ENCODE measurements at places on chromosomes 5 and 9. TPM values are rescaled to one million over a fixed set of nuclear protein-coding genes. Genes with fewer than 3 reads are reported as not detected.

- DNase-seq = no peak
These were observed 27.3 kb downstream of the SLC31A2 start for GRCh38 chr9:113178087-113178486.

GRCh38 chr5:89758146-89758545, 651.4 kb downstream of the CETN3 start:
- no peak for DNase-seq

DNA sequence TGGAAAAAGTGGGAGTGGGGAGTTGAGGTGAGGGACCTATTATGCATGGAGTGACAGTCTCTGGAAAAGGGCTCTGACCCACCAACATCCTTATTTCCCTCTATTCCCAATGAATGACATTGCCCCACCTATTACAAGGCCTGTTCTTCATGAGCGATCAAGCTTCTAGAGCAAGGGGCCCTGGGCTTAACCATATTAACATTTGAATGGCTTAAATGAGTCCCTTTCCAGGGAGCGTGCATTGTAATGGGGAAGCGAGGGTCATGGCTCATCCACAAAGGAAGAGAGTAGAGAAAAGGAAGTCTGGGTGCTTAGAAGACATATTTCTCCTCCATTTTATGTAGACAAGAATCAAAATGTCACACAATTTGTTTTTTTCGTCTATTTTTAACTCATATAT, 255.5 kb downstream of the CAAP1 start:
- no peak for DNase-seq

GRCh38 chr5:58231041-58231440, 228.8 kb downstream of the PLK2 start:
- DNase-seq = no peak

GRCh38 chr5:668283-668995, 24.7 kb downstream of the TPPP start:
- DNase-seq = no peak

DNA sequence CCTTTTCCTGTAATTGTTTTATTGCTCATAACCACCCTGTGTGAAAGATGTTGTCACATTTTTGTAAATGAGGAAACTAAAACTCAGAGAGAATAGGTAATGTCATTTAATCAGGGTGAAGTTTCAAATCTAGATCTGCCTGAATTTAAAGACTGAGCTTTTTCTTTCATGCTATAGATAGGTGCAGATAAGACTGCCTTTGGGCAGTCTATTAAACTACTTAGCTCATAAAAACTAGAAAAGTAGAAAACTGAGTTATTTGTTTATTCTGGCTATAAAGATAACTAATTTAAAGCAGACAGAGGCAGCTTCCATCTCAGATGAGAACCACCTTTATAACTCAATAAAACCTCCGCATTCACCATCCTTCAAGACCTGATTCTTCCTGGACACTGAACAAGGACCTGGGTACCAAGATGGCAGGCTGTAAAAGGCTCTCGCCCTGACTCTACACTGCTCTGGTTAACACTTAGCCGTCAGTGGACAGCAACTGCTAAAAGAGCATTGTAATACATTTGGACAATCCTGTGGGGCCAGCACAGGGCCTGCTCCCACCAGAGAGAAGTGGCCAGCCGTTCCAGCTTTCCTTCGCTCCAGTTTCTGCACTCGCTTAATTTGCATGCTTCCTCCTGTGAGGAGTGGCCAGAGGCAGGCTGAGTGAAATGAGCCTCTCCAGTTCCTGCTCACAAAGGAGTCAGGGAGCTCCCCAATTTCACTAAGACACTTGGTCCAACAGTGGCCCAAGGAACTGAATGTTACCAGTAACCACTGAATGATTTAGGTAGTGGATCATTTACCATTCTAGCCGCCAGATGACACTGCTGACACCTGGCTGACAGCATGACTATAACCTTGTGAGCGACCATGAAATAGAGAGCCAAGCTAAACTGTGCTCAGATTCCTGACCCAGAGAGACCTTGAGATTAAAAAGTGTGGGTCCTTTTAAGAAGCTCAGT, 566.4 kb downstream of the EFNA5 start:
- no peak for DNase-seq

DNA sequence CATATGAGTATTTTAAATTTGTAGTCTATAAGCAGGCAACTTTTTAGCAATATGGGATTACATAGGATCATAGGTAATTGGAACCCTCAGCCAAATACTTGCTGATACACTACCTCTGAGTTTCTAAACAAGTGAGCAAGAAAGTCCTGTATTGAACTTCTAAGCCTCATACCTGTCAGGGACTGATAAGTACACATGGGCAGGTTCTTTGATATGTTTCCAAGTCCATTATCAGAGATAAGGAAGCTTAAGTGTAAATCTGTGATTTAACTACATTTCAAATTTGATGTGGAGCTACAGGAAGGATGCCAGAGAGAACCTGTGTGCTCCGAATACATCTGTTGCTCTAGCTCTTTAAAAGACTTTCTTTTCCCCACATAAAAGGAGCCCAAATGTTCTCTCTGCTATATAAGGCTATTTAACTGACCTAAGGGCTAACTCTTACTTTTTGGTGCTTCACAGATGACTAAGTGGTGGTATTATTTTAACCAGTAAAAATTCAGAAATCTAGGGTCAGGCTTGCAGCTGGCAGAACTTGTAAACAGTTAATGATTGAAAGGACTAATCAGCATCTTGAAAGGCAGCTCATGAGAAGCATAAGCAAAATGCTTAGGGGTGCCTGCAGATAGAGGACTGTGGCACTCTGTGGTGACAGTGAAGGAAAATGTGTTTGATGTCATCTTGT, 228.6 kb downstream of the NR3C1 start:
- no peak for DNase-seq

- no peak for DNase-seq
These were observed 296.2 kb downstream of the SPATA31D1 start for GRCh38 chr9:82284758-82285157.

- DNase-seq = no peak
These were observed 1.9 kb downstream of the LRRC19 start for GRCh38 chr9:27003426-27004077.

DNA sequence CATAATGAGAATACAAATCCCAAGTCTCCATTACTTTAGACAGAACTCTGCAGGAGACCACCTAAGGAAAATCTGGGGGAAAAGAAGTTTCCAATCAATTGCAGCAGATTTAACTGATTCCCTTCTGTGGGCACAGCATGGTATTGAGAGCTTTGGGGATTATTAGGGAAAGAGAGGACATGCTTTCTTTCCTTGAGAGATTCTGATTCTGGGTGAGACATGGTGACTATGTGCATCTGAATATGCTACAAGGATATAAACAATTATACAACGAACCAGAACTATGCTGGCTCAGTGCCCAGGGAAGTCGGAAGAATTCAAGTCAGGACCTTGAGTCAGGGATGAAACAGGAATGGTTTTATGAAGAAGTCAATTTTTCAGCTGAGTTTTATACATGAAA, 183.7 kb downstream of the PDE4D start:
- DNase-seq = no peak

- no peak for DNase-seq
These were observed 24.3 kb upstream of the FAT2 start for GRCh38 chr5:151615431-151615830.

- DNase-seq = peak; percentile 56
These were observed 93.6 kb downstream of the CAMSAP1 start for GRCh38 chr9:135813671-135814290.

GRCh38 chr9:86550401-86550800, 196.2 kb upstream of the TUT7 start:
- no peak for DNase-seq

DNA sequence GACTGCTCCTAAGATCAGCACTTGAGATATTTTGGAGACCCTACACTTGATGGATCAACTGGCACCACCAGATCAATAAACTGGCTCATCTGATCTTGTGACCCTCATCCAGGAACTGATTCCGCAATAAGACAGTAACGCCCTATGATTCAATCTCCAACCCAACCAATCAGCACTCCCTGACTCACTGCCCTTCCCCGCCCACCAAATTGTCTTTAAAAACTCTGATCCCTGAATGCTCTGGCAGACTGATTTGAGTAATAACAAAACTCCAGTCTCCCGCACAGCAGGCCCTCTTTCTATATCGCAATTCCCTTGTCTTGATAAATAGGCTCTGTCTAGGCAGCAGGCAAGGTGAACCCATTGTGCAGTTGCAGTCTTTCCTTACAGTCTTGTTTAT, 677.0 kb downstream of the LRRC70 start:
- no peak for DNase-seq

DNA sequence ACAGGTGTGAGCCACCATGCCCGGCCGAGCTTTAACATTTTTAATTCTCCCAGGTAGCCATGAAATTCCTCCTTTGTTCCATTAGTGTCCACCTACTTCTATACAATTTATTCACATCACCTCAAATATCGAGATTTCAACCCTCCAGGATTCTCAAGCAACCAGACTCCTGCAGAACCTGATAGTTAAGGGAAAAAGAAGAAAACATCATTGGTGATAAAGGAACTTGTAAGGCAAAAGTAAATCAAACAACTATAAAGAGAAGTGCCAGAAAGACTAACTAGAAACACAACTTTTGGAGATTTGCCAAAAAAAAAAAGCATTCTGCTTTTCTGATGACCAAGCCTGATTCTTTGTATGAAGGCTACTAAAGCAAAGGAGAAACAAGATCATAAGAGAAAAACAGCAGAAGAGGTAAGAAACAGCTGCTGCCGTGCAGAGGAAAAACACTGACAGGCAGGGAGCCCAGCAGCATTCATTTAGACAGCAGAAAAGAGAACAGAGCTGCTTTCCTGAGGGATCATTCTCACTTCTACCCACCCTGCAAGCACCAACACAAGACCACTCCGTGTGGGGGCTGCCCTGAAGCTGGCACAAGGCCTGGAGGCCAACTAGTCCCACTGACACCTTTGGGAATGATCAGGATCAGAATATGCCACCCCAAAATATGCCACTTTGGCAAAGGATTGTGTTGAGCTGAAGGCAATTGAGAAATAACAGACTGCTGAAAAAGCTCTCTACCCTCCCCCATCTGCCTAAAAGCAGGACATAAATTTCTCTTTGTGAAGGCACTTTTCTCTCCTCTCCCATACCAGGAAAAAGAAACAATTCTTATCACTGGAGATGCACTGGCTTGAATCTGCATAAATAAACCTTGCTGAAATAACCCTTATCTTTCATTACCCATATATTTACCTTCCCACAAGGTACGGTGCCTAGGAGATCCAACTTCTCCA, 75.1 kb downstream of the ALDH7A1 start:
- no peak for DNase-seq

The SOX30 gene
- not detected for total RNA-seq

The ANKRD20A1 gene
- total RNA-seq = 0.72 TPM

The CTXN3 gene
- total RNA-seq = not detected

The ELOVL7 gene
- total RNA-seq = 41.5 TPM

The HINT1 gene
- total RNA-seq = 192 TPM

The GARNL3 gene
- 14.9 TPM for total RNA-seq
